ENCODE measurements at places on chromosomes 11 and 22.

GRCh38 chr22:48493733-48494132 lies 1333.9 kb downstream of the BRD1 start:
- no peak for DNase-seq

- DNase-seq, result no peak
These were observed 124.6 kb downstream of the PHF21B start for GRCh38 chr22:44884968-44885805.

- no peak for DNase-seq
These were observed 395.0 kb upstream of the CCDC90B start for GRCh38 chr11:83681031-83681781.

DNA sequence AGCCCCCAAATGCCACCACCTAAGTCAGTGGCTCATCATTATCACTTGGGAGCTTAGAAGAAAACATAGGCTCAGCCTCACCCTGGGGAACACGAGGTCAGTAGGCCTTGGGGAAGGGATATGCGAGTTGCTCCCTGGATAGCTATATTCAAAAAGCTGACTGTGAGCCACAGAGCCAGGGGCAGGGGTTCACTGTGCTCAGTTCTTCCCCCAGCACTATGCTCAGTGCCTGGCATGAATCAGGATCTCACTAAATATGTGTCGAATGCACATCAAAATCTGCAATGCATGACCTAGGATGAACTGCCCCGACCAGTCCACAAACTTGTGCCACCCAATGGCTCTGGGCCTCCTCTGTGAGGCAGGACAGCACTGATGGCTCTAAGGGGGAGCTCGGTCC lies 35.1 kb downstream of the THOC5 start:
- no peak for DNase-seq

- DNase-seq, result no peak
These were observed 273.3 kb upstream of the C11orf87 start for GRCh38 chr11:109148669-109149068.

DNA sequence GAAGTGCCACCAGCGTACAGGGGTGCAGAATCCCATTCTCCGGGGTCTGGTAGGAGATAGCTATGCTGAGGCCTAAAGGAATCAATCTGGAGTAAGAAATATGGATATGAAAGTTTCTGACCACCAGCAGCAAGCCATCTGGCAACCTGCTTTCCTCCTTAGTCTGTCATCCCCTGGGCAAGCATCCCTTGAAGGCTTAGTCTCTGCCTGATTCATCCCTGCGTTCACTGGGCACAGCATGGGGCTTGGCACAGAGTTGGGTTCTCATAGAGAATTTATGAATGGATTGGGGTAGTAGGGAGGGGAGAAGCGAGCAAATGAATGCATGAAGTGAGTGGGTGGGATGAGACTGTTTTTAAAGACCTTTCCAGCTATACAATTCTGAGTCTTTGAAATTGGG lies 85.8 kb upstream of the NARS2 start:
- no peak for DNase-seq

DNA sequence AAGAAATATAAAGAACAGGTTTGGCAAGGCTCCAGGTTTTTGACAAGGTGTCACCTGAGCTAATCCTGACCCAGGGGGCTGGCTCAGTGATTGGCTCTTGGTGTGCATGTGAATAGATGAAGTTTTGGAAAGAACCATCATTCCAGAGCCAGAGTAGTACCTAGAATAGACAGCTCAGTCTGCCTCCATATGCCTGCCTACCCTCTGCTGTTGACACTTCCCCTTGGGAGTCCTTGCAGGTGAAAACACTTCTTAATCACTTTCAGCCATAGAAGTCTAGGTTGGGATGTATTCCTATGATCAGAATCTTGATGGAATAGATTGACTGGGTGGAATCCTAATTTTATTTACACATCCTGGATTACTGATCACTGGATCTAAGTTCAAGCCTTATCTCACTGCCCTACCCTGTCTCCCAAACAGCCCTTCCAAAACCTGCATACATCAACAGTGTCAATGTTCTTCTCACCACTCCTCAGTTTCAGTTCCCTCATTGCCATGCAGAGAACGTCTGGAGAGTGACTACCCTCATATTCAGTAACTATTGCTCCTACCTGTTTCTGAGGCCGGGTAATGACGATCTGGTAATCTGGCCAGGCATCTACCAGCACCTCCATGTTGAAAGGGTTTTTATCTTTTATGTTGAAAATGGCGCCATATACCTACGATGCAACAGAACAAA lies 6.7 kb downstream of the GLYATL2 start:
- no peak for DNase-seq

All from CD4-positive, alpha-beta T cell treated with Interleukin-15 for 4 hours (primary cell).